Germinal center (tissue), 1 donor: ENCODE measurements at places on chromosomes 16 and 17.

DNA sequence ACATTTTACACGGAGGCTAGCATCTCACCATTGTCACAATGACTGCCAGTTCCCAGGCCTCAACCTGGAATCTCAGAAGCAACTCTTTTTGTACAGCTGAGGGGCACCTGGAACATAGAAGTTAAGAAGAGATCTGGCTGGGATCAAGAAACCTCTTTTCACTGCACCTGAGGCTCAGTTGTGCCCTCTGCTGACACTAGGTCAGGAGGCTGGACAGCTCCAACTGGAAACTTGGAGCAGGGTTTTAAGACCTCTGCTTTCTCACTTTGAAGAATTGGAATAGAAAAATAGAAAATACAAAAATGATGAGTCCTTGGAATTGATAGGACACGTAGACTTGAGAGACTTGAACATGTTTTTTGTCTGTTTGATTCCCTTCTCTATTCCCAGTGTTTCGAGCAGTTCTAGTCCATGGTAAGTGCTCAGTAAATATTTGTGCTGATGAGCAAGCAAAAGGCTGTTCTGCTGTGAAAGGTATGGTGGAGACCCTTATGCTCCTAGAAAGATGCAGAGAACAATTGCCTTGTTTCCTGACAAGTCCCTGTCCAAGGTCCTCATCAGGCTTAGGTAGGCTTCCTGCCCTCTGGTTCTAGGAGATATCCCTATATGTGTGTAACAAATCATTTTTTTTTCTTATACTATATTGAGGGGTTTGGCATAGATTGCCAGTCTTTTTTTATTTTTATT, 13.6 kb upstream of the PPM1D start:
- DNase-seq: no peak

DNA sequence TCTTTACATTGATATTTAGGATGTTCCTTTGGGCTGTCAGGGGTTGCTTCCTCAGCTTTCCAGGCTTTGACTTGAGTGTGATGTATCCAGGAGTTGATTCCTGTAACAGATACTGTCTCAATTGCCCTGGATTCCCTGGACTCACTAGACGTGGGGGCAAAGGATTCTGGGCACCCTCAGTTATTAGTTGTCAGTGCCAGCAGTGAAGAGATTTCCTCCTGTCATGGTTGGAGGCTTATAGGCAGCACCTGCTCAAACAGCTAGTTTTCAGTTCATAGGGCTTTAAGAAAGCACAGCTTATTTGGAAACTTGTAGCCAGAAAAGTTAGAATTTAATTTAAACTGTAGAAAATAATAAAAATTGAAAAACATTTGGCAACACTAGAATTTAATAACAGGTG, 9.5 kb upstream of the B4GALNT2 start:
- DNase-seq: no peak

GRCh38 chr17:13952009-13952750, 117.1 kb upstream of the COX10 start:
- no peak for DNase-seq

DNA sequence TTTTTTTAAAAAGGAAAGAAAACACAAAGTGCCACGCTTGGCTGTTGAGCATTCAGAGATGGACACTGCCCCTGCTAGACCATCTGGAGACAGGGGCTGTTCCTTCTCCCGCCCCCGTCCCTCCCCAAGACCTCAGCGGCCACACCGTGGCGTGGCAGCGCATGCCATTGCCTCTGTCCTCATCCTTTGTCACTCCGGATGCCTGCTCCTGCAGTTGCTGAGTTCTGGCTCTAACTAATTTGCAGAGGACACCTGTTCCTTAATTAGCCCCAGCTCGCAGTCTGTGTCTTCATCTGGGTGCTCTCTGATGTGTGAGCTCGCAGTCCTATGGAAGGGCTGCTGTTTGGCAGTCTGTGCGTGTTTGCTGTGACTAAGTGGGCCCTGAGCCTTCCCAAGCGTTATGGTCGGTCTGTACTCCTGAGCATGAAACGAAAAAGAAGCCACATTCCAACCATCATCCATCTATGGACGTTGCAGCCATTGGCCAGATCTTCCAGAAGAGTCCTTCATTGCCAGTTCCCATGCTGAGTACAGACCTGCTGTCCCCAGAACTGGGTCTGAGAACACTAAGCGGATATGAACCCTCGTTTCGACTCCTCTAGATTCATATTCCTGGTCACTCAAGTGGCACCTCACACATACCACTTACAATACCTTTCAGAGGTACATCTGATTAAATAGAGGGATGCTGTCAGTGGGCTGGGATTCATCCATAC, 40.9 kb upstream of the NAT9 start:
- DNase-seq: no peak

DNA sequence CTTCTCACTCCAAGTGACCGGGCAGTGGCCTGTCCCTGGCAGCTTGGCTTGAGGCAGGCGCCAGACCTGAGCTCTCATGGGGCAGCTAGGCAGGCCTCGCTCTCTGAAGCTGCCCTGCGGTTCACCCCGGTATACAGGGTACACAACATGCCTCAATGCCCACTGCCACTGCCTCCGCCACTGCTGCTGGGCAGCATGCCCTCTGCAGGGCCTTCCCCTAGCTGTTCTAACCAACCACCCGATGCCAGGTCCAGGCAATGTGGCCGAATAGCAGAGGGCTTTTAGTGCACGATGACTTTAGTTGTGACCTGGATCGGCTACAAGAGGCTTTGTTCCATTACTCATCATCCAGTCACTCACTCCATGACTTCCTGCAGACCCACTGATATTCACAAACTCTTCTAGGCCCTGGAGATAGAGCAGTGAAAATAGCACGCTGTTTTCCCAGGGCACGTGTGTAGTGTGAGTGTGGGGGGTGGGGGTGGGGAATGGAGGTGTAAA, 19.7 kb downstream of the CDC42EP4 start:
- DNase-seq: no peak

- peak; percentile 41 for DNase-seq
Measured at GRCh38 chr17:3571043-3571900, 13.7 kb upstream of the TRPV3 start.

- DNase-seq: no peak
Measured at GRCh38 chr16:66489818-66490217, 60.1 kb downstream of the TK2 start.

GRCh38 chr16:73743665-73744496, 552.7 kb upstream of the PSMD7 start:
- DNase-seq: no peak

DNA sequence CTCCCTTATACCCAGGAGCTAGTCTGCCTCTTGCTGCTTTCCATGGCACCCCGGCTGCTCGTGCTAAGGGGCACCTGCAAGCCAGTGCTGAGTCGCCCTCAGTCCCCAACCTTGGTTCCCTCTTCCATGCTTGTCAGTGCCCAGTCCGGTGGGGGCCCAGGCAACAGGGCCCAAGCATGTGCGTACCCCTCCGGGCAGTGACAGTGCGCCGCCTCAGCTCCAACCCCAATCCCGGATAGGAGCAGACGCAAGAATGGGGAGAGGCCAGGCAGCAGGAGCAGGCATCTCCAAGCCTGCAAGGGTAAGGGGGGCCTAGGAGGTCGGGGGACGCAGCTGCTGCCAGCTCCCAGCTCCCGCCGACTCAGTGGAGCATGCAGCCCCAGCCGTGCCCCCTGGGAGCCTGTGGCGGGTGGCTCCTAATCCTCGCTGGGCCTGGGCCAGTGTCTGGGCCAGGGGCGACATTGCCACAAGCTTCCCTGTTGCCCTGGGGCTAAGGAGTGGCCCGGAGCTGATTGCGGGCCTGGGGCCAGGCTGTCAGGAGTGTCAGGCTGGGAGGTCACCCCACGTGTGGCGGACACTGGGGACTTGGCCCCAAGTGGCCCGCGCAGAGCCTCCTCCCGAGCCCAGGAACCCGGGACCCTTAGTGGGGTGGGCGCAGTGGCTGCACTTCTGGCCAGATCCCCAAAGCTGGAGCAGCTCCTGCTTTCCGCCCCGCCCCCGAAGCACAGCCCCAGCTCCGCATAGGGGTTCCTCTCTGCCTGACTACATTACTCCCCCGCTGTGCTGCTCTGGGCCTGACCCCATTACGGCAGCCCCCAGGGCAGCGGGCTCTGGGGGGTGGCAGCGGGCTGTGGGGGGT, 9.8 kb downstream of the CPD start:
- no peak for DNase-seq

- DNase-seq: no peak
Measured at GRCh38 chr16:11128211-11129141, 127.5 kb downstream of the SOCS1 start.

DNA sequence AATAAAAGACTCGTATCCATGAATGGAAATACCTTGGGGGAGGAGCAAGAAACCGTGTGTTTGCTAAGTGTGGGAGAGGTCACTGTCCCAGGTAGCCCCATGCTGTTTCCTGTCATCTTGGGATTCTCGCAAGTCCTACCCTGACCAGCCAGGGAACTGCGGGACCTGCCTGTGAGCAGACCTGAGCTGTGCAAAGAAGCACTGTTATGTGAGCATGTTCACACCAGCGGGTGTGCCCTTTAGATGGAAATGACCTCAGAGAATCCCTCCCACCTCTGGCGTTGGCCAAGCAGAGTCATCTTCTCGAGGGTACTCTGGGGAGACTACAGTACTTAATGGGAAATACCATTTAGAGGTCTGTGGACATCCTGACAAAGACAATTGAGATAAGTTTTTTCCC, 127.0 kb upstream of the MON1B start:
- no peak for DNase-seq

DNA sequence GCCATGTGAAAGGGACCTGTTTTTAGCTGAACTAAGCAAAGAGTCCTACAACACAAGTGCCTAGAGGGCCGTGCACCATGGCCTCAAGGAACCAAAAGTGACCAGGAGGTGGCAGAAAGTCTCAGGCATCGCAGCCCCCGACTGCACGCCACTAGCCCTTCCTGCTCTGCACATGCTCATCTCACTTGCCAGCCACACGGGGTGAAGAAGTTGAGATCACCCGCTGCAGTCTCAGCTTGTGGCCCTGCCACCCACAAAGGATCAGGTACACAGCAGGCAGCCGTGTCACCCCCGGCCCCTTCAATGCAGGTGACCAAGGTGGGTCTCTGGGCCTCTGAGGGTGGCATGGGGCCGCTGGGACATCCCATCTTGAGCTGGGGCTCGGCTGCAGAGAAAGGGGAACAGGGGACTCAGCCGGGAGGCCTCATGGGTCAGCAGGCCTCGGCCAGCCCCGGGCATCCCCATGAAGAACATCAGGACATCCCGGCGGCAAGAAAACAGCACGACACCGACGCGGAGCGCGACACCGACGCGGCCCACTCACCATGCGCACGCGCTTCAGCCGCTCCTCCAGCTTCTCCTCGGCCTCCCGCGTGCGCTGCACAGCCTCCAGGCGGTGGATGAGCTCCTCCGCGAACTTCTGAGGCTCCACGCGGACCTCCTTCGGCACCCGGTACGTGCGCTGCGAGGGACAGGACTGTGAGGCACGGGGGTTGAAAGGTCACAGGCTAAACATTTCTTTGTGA, 21.0 kb downstream of the PDIA2 start:
- no peak for DNase-seq

DNA sequence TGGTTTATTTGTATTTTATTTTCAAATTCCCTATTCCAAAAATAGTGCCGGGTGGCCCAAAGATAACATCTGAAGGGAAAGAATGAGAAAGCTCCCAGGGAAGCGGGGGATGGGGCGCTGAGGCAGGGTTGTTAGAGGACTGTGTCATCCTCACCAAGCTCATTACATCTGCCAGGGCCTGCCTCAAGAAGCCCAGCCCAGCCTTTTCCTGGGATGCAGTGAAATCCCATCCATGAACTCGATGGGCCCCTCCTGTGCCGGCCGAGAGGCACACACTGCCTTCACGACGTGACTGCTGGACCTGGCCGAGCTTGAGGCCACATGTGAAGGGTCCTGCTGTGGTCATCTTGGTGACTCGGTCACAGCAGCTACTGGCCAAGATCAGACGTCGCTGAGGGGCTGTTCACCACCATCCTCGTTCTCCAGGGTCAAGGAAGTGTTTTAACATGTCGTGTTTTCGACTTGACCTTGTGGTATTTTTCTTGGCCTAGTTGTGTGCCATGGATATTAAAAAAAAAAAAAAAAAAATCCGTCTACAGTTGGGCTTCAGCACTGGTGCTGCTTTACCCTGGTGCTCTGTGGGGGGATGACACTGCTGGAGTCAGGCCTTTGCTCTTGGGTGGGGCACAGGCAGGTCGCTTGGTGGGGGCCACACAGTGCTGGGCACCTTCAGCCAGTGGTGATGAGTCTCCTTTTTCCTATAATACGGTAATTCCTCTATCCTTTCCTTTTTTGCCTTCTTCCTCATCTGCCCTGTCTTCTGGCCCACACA, 4.9 kb downstream of the TIMM22 start:
- DNase-seq: no peak

- DNase-seq: no peak
Measured at GRCh38 chr17:12739500-12739899, 49.8 kb upstream of the ARHGAP44 start.

DNA sequence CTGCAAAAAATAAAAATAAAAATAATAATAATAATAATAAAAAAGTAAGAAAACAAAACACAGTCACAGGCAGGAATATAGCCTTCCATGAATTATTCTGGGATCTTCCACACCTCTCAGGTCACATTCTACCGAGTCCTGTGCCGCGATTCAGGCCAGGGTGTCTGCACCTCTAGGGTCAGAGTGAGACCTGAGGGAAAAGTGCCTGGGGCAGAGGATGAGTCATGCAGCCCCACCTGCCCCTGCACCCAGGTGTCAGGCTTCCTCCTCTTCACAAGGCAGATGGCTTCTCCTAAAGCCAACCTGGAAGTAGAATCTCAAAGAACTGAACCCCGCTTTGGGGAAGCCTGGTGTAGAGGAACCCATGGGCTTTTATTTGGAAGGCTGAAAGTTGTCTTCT, 283.7 kb downstream of the CPPED1 start:
- no peak for DNase-seq

DNA sequence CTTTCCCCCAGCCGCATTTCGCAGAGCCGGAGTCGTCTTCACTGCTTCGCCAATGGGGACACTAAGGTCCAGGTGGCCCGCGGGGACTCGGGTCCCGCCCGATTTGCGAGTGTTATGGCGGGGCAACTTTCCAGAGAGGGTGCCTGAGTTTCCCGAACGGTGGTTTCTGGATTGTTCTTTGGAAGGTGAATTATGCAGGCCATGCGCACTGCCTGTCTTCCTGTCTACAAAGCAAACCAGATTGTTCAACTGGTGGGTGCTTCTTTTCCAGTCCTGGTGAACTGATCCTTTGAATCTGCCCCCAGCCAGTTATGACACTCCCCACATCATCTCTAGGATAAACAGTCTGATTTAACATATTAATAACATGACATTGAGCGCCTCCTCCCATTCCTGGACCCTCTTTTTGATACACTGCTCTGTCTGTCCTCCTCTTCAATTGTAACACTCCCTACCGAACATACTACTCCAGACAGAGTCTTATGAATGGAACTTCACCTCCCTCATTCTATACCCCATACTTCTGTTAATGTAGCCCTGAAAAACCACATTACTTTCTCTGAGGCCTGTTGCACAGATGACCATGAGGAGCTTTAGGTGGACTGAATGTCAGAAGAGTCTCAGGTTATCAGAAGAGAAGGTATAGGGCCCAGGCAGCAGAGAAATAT, 159.0 kb downstream of the RAB11FIP4 start:
- DNase-seq: no peak

- DNase-seq: no peak
Measured at GRCh38 chr16:50198802-50199403, 45.8 kb downstream of the TENT4B start.
